ENCODE measurements at places on chromosomes 3 and 15.

GRCh38 chr3:193335031-193335430 lies 43.5 kb downstream of the ATP13A5 start:
- DNase-seq = no peak

DNA sequence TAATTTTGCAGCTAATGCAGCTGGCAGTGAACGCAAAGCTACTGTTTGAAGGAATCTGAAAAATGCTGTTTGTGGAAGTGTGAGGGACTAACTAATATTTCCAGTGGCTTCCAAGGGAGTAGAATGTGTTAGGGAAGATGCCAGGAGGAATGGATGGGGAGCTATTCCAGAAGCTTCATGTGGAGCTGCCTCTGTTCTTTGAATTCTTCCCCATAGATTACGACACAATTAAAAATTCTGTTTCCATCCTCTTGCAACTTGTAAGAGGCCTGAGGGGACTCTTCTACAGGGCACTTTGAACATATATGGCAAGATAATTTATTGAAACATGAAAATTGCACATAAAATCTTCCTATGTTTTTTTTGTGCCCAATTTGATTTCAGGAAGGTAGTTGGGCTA lies 74.3 kb upstream of the CTXND1 start:
- DNase-seq = no peak

DNA sequence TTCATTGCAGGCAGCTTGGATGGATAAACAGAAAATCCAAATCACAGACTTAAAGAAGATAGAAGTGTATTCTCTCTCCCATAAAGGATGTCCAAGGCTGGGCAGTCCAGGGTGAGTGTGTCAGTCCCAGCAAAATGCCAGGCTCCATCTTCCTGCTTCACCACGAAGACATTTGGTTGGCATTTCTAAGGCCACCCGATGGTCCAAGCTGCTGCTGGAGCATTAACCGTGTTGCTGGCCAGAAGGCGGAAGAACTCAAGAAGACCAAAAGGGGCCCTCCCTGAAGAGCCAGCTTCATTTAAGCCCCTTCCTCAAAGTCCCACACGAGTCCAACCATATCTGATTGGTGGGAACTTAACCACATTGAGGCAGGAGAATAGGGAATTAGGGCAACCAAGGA lies 3.0 kb upstream of the CYP11A1 start:
- no peak for DNase-seq

DNA sequence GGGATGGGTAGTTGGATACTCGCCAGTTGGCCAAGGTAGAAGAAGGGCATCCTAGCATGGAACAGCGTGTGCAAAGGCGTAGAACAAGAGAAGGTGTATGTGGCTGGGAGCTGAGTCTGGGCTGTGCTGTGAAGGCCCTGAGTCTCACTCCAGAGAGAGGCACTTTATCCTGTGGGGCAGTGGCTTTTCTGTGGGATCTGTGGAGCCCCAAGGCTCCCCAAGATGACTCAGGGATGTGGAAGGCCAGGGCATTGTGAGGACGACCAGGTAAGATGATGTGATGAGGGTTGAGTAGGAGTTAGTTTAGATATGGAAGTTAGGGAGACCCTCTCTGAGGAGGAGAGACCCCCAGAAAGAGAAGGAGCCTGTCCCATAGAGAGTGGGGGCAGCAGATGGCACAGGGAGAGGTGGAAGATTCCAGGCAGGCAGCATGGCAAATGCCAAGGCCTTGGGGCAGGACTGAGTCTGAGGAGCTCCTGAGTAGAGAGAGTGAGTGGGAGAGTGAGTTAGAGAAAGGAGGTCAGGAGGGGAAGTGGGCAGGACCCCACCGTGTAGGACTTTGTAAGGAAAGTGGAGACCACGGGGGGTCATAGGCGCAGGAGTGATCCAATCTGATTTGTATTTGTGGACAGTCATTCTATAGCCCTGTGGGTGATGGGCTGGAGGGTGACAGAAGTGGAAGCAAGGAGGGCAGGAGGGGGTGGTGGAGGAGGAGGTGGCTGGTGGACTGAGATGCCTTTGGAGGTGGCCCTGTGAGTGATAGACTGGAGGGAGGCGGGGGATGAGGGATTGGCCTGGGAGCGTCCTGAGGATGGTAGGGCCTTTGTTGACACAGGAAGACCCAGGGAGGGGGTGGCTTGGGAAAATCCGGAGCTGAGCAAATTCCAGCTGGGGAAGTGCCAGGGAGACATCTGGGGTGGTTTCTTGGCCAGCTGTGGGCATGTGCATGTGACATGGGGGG lies 50.3 kb downstream of the FBLN2 start:
- no peak for DNase-seq

DNA sequence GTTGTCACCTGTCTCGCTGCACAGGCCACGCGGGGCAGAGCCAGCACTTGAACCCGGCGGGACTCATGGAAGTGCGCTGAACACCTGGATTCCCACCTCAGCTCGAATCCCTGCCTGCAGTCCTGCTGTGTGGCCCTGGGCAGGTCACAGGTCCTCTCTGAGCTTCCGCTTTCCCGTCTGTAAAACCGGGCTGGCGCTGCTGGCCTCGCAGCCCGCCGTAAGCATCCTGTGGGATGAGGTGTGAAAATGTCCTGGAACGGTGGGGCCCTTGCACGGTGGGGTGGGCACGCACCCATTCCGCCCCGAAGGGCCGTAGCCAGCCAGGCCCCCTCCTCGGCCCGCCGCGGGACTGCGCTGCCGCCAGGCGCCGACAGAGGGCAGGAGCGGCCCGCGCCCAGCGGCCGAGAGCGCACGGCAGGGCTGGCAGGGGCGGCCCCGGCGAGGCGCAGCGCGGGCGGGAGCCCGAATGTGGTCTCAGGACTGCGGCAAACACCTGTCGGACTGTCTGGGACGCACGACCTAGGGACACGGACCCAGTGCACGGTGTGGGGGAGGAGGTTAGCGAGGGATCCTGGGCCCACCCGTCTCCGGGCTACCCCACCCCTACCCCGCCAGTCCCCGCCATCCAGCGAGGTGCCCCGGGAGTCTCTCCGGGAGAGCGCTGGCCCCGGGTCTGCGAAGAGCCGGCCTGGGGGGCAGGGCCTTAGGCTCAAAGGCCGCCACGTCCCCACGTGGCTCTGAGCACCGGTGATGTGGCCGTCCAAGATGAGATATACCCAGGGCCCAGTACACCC lies 40.4 kb downstream of the DNAJB8 start:
- peak; percentile 58 for DNase-seq

- DNase-seq = no peak
These were observed 94.1 kb upstream of the FGF7 start for GRCh38 chr15:49328941-49329340.

GRCh38 chr3:31878231-31878838 lies 102.7 kb downstream of the OSBPL10 start:
- DNase-seq = no peak

GRCh38 chr15:67992411-67992810 lies 61.7 kb upstream of the PIAS1 start:
- no peak for DNase-seq

- no peak for DNase-seq
These were observed 6.3 kb downstream of the EPHB1 start for GRCh38 chr3:134801204-134801958.
